ENCODE measurements at places on chromosomes 2 and 18.

DNA sequence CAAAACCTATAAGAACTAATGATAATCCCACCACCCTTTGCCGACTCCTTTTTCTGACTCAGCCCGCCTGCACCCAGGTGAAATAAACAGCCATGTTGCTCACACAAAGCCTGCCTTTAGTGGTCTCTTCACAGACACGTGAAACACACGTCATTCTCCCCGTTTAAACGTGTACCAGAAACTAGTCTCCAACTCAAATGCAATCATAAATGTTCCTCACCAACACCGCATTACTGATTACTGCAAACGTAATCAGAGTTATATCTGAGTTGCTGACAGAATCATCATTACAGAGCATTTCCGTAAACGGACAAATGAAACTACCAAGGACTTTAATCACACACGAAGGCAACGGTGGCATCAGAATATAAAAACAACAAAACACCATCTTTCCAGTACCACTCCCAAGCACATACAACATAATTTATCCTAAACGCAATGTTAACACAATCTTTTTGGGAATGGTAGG is 1.9 kb downstream of the CLK1 start:
- no peak for DNase-seq

- no peak for DNase-seq
Measured at GRCh38 chr2:170145675-170146432, 32.1 kb upstream of the MYO3B start.

GRCh38 chr2:26100384-26100783 is 66.5 kb downstream of the RAB10 start:
- DNase-seq: no peak

GRCh38 chr18:8339952-8340351 is 269.3 kb upstream of the RAB12 start:
- DNase-seq: no peak

- DNase-seq: no peak
Measured at GRCh38 chr2:98634406-98635092, 26.2 kb downstream of the UNC50 start.

DNA sequence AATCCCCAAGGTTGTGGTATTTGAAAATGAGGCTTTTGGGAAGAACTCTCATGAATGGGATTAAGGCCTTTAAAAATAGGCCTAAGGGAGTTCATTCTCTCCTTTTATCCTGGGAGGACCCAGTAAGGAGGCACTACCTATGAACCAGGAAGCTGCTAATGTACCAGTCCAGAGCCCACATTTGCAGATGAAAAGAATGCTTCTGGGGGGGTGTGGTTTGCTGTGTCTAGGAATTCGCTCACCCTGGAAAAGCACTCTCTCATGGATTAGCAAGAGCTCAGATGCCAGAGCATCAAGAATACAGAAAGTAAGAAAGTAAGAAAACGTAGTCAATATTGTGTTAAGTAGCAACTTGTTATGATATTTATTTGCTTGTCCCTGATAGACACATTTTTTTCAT is 785.7 kb upstream of the GYPC start:
- DNase-seq: no peak

Measured in 8988T (cell line).